ENCODE measurements at places on chromosomes 12 and 14.

- no peaks in the 10 kb centered on the region for H3K36me3 ChIP-seq
- H3K27ac ChIP-seq, result no peak overlapping the region
- no peak for DNase-seq
- H3K4me3 ChIP-seq, result no peak overlapping the region
- no peaks in the 10 kb centered on the region for H3K4me1 ChIP-seq
These were observed 37.2 kb upstream of the TDRD9 start for GRCh38 chr14:103890821-103891666.

- H3K27me3 ChIP-seq, result no peaks in the 10 kb centered on the region
- H3K4me1 ChIP-seq, result no peaks in the 10 kb centered on the region
- no peak overlapping the region for H3K27ac ChIP-seq
- no peaks in the 10 kb centered on the region for H3K36me3 ChIP-seq
- H3K4me3 ChIP-seq, result no peak overlapping the region
- no peak for DNase-seq
These were observed 98.6 kb downstream of the VRK1 start for GRCh38 chr14:96895658-96896271.

DNA sequence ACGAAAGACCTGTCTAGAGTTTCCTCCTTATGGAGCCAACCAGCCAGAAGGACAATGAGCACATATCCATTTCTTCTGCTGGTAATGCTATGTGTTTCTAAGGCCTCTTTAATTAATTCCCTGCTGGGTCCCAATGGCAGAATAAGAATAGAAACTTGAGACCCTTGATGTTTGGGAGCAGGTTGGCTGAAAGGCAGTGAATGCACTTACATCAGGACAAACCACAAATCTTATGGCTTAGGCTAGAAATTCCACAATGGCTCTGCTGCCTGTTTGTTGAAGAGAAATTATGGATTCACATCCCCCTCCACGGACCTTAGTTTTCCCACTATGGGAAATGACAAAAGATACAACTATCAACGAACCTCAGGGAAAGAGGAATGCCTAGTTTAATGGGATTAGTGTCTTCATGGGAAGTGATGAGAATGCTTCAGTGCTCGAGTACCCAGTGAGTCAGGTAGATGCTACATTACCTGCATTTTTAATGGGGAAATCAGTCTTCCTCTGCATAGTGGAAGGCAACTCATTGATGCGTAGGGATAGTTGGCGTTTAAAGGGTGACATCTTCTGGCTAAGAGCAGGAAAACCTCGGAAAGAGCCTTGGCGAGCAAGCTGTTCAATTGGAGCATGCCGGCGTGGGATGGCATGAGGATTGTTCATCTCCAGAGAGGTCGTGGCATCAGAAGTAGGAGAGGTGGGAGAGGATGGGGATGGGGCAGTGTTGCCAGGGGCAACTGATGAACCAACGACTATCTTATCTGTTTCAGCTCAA lies 46.5 kb downstream of the PAPLN start:
- H3K27ac ChIP-seq, result no peak overlapping the region
- no peaks in the 10 kb centered on the region for H3K27me3 ChIP-seq
- no peak overlapping the region for H3K4me3 ChIP-seq
- DNase-seq, result peak; percentile 42
- H3K36me3 ChIP-seq, result peaks cover 31% of the 10 kb centered on the region

- no peak overlapping the region for H3K27ac ChIP-seq
- H3K36me3 ChIP-seq, result no peaks in the 10 kb centered on the region
- no peaks in the 10 kb centered on the region for H3K27me3 ChIP-seq
These were observed 319.3 kb upstream of the SOX5 start for GRCh38 chr12:24268663-24269186.

DNA sequence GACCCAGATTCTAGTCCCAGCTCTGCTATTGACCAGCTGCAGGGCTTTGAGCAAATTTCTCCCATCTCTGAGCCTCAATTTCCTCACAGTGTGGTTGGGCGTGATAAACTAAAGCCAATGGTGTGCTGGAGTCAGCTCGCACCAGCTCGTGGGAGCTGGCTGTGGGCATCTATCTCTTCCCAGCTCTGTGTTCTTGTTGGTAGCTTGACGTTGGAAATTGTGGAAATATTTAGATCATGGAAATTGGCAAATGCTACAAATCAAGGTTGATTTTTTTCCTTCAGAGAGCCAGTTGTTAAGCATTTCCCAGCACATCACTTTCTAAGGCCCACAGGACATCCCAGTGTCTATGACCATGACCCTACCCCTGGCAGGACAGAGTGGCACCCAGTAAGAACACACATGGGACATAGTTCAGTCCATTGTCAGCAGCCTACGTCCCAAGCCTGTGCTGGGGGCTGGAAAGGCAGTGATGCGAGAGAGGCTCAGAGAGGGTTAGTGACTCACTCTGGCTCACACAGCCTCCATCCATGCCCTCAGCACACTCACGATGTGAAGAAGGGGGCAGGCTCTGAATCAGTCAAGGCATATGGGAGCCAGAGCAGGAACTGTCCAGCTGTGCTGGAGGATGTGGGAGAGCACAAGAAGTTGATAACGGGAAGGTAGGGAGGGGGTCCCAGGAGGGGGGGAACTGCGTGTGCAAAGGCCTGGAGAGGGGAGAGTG lies 77.6 kb downstream of the LGMN start:
- H3K4me1 ChIP-seq, result peaks cover 2% of the 10 kb centered on the region
- H3K4me3 ChIP-seq, result no peak overlapping the region
- H3K36me3 ChIP-seq, result peaks cover 2% of the 10 kb centered on the region
- DNase-seq, result peak; percentile 52
- no peaks in the 10 kb centered on the region for H3K27me3 ChIP-seq
- H3K27ac ChIP-seq, result no peak overlapping the region

- no peak overlapping the region for H3K4me3 ChIP-seq
- no peaks in the 10 kb centered on the region for H3K36me3 ChIP-seq
- no peak for DNase-seq
- H3K27ac ChIP-seq, result no peak overlapping the region
- no peaks in the 10 kb centered on the region for H3K27me3 ChIP-seq
These were observed 219.8 kb downstream of the PTPRO start for GRCh38 chr12:15541996-15542631.

GRCh38 chr12:30965613-30965985 lies 39.1 kb downstream of the TSPAN11 start:
- DNase-seq, result no peak
- H3K4me3 ChIP-seq, result no peak overlapping the region
- peaks cover 20% of the 10 kb centered on the region for H3K27me3 ChIP-seq
- no peaks in the 10 kb centered on the region for H3K4me1 ChIP-seq
- H3K27ac ChIP-seq, result no peak overlapping the region

DNA sequence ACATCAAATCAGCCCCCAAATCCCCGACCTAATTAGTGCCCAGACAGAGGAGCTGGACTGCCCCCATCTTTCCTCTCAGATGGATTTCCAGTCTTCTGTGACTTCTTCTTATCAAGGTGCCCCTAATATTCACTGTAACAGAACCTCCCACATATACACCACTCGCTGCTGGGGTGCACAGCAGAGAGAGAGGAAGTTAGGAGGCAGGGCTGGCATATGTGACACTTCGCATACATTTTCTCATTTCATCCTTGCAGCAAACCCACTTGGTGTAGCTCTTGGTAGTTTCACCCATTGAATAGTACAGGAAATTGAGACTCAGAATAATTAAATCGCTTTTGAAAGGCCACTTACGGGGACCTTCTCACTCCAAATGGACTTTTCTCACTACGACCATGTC lies 56.5 kb upstream of the CCND2 start:
- no peaks in the 10 kb centered on the region for H3K36me3 ChIP-seq
- no peak overlapping the region for H3K4me3 ChIP-seq
- no peaks in the 10 kb centered on the region for H3K4me1 ChIP-seq
- no peaks in the 10 kb centered on the region for H3K27me3 ChIP-seq

DNA sequence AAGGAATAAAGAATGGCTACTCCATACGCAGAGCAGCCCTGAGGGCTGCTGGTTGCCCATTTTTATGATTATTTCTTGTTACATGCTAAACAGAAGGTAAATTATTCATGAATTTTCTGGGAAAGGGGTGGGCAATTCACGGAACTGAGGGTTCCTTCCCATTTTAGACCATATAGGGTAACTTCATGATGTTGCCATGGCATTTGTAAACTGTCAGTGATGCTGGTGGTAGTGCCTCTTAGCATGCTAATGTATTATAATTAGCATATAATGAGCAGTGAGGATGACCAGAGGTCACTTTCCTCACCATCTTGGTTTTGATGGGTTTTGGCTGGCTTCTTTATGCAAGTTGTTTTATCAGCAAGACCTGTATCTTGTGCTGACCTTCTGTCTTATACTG lies 273.0 kb downstream of the FUT8 start:
- DNase-seq, result no peak
- H3K4me1 ChIP-seq, result no peaks in the 10 kb centered on the region
- H3K36me3 ChIP-seq, result no peaks in the 10 kb centered on the region
- H3K27ac ChIP-seq, result no peak overlapping the region
- H3K27me3 ChIP-seq, result no peaks in the 10 kb centered on the region

GRCh38 chr14:67665868-67666267 lies 8.6 kb downstream of the VTI1B start:
- peaks cover 5% of the 10 kb centered on the region for H3K4me1 ChIP-seq
- no peak overlapping the region for H3K27ac ChIP-seq
- H3K27me3 ChIP-seq, result no peaks in the 10 kb centered on the region

DNA sequence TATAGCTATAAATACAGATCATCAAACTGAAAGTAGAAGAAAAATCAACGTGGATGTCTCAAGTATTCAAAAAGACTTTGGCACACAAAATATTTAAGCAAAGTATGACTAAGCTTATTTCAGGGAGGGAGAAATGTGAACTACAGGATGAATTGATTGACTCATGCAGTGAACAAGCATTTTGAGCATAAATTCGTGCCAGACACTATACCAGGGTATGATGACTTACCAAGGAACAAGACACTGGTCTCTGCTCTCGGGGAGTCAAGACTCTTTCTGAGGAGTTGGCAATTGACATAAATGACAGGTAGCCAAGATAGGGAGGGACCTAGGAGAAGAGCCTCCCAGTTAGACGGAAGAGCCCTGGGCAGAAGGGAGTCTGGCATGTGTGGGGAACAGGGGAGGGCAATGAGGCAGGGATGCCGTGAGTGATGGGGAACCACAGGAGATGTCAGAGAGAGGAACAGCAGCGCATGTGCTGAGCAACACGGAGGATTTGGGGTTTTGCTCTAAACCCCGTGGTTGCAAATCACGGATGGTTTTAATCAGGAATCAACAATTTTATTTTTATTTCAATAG lies 115.2 kb downstream of the TMEM132D start:
- H3K27me3 ChIP-seq, result no peaks in the 10 kb centered on the region
- H3K4me3 ChIP-seq, result no peak overlapping the region
- no peaks in the 10 kb centered on the region for H3K4me1 ChIP-seq
- H3K27ac ChIP-seq, result no peak overlapping the region
- H3K36me3 ChIP-seq, result no peaks in the 10 kb centered on the region
- no peak for DNase-seq

GRCh38 chr14:102182190-102182589 lies 42.5 kb downstream of the WDR20 start:
- no peaks in the 10 kb centered on the region for H3K27me3 ChIP-seq
- H3K27ac ChIP-seq, result no peak overlapping the region
- H3K4me3 ChIP-seq, result no peak overlapping the region
- H3K4me1 ChIP-seq, result peaks cover 2% of the 10 kb centered on the region
- peaks cover 1% of the 10 kb centered on the region for H3K36me3 ChIP-seq

- no peaks in the 10 kb centered on the region for H3K36me3 ChIP-seq
- H3K27me3 ChIP-seq, result peaks cover 14% of the 10 kb centered on the region
- H3K4me3 ChIP-seq, result no peak overlapping the region
- DNase-seq, result no peak
- no peak overlapping the region for H3K27ac ChIP-seq
These were observed 36.5 kb downstream of the TRIM9 start for GRCh38 chr14:51058382-51058781.

- H3K4me1 ChIP-seq, result peaks cover 6% of the 10 kb centered on the region
- H3K27ac ChIP-seq, result no peak overlapping the region
- peak; percentile 50 for DNase-seq
- H3K36me3 ChIP-seq, result peaks cover 63% of the 10 kb centered on the region
These were observed 18.9 kb downstream of the ALDH2 start for GRCh38 chr12:111785651-111786050.

DNA sequence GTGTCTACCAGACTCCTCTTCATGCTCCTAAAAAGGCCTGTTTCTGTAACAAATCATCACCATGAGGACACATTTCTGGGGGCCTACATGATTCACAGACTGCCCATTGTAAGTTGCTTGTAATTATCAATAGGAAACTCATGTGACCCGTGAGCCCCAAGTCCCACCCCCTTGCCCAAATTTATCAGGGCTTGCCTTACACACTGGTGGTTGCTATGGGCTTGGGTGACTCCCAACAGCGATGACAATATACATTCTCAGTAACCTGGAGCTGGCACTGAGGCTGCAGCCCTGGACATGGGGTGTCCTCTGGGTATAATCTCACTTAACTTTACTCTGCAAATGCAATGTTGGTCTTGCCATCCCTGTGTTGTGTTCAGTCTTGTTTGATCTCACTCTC lies 149.2 kb downstream of the NRXN3 start:
- DNase-seq, result no peak
- H3K36me3 ChIP-seq, result no peaks in the 10 kb centered on the region
- H3K27me3 ChIP-seq, result no peaks in the 10 kb centered on the region
- H3K27ac ChIP-seq, result no peak overlapping the region
- no peak overlapping the region for H3K4me3 ChIP-seq

GRCh38 chr14:62125793-62126192 lies 363.6 kb downstream of the SNAPC1 start:
- H3K27ac ChIP-seq, result no peak overlapping the region
- no peaks in the 10 kb centered on the region for H3K36me3 ChIP-seq
- no peak overlapping the region for H3K4me3 ChIP-seq

- H3K27ac ChIP-seq, result peak overlapping the region; percentile 27
- H3K27me3 ChIP-seq, result no peaks in the 10 kb centered on the region
- no peak overlapping the region for H3K4me3 ChIP-seq
These were observed 67.6 kb upstream of the GNG2 start for GRCh38 chr14:51792809-51793208.

- no peaks in the 10 kb centered on the region for H3K4me1 ChIP-seq
- no peak overlapping the region for H3K4me3 ChIP-seq
- no peak for DNase-seq
- H3K36me3 ChIP-seq, result no peaks in the 10 kb centered on the region
- H3K27ac ChIP-seq, result no peak overlapping the region
These were observed 58.8 kb upstream of the GPR68 start for GRCh38 chr14:91303091-91303923.

GRCh38 chr14:41957459-41957858 lies 350.8 kb downstream of the LRFN5 start:
- H3K4me3 ChIP-seq, result no peak overlapping the region
- no peak overlapping the region for H3K27ac ChIP-seq
- H3K36me3 ChIP-seq, result no peaks in the 10 kb centered on the region
- DNase-seq, result no peak
- H3K27me3 ChIP-seq, result no peaks in the 10 kb centered on the region

- no peak overlapping the region for H3K27ac ChIP-seq
- H3K27me3 ChIP-seq, result no peaks in the 10 kb centered on the region
- peaks cover 2% of the 10 kb centered on the region for H3K4me1 ChIP-seq
- peak; percentile 72 for DNase-seq
- H3K36me3 ChIP-seq, result peaks cover 17% of the 10 kb centered on the region
These were observed 34.3 kb upstream of the TEX22 start for GRCh38 chr14:105363847-105364708.

- DNase-seq, result no peak
- no peaks in the 10 kb centered on the region for H3K36me3 ChIP-seq
- H3K27me3 ChIP-seq, result peaks cover 2% of the 10 kb centered on the region
- peaks cover 1% of the 10 kb centered on the region for H3K4me1 ChIP-seq
- H3K27ac ChIP-seq, result no peak overlapping the region
These were observed 12.5 kb upstream of the SRSF5 start for GRCh38 chr14:69754487-69754886.
